ENCODE measurements at places on chromosomes 4 and X.

- no peak for DNase-seq
Observed at GRCh38 chr4:41394481-41394894, 137.8 kb downstream of the UCHL1 start.

- DNase-seq: no peak
Observed at GRCh38 chr4:13706716-13707115, 79.2 kb upstream of the BOD1L1 start.

- DNase-seq: no peak
Observed at GRCh38 chr4:151745481-151746231, 15.2 kb downstream of the GATB start.

DNA sequence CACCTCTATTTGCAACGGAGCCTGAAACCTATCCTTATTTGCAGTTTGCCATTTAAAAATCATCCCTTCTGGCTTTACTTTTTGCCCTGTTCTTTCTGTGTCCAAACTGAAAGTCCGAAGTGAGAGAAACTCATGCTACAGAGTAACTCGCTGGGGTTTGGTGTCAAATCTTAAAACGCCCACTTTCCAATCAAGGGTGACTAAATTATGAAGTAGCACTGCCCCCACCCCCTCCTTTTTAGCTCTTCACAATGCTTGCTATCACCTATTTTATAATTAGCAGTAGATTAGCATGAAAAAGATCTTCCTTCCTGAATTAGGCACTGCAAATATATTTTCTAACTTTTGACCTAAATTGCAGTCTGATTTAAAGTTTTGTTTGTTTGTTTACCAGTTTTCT lies 52.5 kb downstream of the VGLL1 start:
- no peak for DNase-seq

DNA sequence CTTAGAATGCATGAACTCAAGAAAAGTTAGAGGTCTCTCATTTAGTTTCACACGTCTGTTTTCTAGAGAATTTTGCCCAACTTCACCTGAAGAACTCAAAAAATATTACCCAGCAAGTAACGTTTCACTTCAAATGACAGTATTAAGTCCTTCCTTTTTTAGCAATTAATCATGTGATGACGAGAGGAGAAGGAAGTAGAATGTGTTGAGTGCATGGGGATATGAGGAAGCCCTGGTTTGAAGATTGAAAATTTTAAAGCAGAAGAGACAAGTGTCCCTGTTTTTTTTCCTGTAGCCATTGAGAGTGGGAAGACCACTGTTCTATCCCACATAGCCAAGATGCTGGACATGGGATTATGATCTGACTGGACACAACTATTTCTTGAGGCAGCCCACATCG lies 406.3 kb upstream of the CPEB2 start:
- no peak for DNase-seq

All from SW 1271 (cell line).